ENCODE measurements at places on chromosomes 1 and 21.

- no peaks in the 10 kb centered on the region for H3K4me1 ChIP-seq
- H3K27me3 ChIP-seq: no peaks in the 10 kb centered on the region
- no peak overlapping the region for H3K27ac ChIP-seq
- H3K36me3 ChIP-seq: no peaks in the 10 kb centered on the region
- no peak for DNase-seq
- H3K4me3 ChIP-seq: no peak overlapping the region
Measured at GRCh38 chr1:201054091-201054543, 30.6 kb upstream of the KIF21B start.

DNA sequence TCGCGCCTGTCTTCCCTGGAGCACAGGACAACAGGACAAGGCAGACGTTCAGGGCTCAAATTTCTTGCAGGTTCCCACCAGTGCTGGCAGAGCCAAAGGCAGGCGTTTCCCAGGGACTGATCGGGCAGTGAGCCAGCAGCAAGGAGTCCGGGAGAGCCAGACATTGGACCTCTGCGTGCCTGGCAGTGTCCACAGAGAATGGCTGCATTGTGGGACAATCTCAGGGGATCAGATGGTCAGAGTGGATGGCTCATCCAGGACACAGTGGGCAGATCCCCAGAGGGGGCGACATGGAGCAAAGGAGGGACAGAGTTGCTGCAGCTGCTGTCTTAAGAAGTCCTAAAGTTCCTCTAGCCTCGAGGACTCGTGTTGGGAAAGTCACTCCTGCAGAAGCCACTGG, 4.6 kb downstream of the TMEM63A start:
- DNase-seq: no peak
- H3K27me3 ChIP-seq: no peaks in the 10 kb centered on the region
- no peak overlapping the region for H3K27ac ChIP-seq
- peaks cover 47% of the 10 kb centered on the region for H3K36me3 ChIP-seq
- H3K4me1 ChIP-seq: peaks cover 61% of the 10 kb centered on the region
- no peak overlapping the region for H3K4me3 ChIP-seq

DNA sequence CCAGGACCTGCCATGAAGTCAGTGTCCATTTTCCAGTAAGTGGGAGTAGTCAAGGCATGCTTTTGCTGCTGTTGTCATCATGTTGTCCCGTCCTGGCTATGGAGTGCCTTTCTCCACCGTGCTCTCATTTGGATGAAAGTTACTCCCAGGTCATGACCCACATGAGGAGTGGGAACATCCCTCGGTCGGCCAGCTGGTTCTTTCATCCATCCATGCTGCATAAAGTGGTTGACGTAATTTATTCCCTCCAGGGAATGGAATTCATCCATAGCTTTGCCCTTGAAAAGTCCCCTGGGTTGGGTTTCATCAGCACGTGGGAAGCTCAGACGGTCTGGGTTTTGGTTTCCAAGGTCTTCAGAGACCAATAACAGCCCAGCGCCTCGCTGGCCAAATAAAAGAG, 11.6 kb downstream of the PLA2G2A start:
- no peaks in the 10 kb centered on the region for H3K36me3 ChIP-seq
- H3K4me3 ChIP-seq: no peak overlapping the region
- no peak overlapping the region for H3K27ac ChIP-seq
- H3K4me1 ChIP-seq: no peaks in the 10 kb centered on the region
- no peak for DNase-seq

DNA sequence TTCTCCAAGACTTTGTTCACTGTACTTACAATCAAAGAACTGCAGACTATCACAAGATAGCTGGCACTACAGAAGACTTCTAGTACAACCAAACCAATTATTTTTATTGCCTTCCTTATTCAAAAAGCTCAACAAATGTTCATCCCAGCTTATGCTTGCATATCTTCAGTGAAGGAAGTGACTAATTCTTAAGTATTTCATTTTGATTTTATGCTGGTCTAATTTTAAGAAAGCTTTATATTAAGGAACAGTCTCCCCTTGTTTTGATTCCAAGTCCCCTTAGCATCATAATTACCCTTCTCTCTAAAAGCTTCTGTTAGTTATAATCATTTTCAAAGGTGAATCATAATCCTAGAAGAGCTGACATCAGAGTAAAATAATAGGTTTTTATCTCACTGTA, 132.9 kb downstream of the LRRIQ3 start:
- no peaks in the 10 kb centered on the region for H3K36me3 ChIP-seq
- H3K4me3 ChIP-seq: no peak overlapping the region
- H3K27me3 ChIP-seq: no peaks in the 10 kb centered on the region
- H3K4me1 ChIP-seq: no peaks in the 10 kb centered on the region

DNA sequence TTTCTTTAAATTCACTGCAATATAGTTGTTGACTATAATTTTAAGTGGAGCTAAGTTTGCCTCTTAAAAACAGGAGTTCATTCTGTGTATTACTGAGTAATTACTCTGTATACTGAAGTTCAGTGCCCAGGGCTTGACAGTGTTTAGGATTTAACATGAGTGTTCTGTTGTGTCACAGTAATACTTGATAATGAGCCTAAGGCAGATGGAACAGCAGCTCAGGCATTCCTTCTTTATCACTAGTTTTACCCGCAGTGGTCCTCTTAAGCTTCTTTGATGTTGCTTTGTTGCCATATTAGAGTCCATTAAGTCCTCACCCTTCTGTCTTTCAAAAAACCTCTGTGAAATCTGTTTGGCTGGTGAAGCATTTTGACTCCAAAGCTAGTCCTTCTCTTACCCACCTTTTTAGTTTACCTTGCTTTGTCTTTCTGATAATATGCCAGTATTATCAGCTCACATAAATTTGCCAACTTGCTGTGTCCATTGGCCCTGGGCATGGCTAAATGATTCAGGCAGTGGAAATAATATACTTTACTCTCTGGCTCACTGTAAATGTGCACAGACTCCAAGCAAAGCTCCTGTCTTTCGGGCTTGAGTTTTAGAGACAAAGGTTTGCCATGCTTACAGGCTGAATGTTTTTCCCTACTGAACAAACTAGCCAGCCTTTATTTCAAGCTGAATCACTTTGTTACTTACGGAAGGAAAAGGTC, 17.7 kb downstream of the HIPK1 start:
- no peaks in the 10 kb centered on the region for H3K27me3 ChIP-seq
- H3K4me1 ChIP-seq: peaks cover 82% of the 10 kb centered on the region
- H3K36me3 ChIP-seq: peaks cover 6% of the 10 kb centered on the region
- no peak overlapping the region for H3K27ac ChIP-seq
- DNase-seq: no peak

DNA sequence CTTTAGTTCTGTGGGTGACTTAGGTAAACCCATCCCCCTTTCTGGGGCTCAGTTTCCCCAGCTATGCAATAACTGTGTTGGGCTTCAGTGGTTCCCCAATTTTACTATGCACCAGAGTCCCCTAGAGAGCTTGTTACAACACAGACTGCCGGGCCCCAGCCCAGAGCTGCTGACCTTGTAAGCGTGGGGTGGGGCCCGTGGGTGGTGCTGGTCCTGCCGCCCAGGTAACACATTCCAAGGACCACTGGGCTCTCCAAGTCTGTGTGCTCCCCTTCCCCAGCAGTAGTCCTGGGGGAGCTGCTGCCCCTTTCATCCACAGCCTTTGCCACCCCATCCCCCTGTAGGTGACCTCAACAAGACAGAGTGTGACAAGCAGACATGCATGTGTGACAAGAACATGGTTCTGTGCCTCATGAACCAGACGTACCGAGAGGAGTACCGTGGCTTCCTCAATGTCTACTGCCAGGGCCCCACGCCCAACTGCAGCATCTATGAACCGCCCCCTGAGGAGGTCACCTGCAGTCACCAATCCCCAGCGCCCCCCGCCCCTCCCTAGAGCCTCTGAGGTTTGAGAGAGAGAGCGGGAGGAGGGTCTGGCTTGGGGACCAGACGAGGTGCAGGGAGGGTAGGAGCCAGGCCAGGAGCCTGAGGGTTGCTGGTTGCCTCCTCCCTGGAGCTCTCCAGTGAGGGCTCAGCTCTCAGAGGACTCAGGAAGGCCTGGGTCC, 8.9 kb downstream of the PLA2G2F start:
- no peak for DNase-seq
- H3K27ac ChIP-seq: no peak overlapping the region
- no peaks in the 10 kb centered on the region for H3K27me3 ChIP-seq
- H3K4me1 ChIP-seq: no peaks in the 10 kb centered on the region
- no peak overlapping the region for H3K4me3 ChIP-seq

DNA sequence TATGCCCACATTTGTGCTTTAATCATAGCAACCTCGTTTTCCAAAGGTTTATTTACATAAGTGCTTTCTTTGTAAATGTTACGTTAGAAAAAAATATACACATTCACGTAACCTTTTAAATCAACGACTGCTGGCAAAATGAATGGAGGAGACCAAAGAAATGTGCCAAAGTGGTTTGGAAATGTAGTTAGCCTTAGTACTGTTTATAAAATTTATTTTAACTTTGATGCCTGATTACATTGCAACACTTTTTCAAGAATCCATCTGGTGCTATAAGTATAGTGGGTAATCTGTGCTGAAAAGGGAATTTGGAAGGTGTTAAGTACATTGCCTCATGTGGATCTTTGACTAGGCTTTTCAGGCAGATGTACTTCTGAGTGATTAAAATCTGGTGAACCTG, 108.9 kb downstream of the IFI44 start:
- H3K4me3 ChIP-seq: no peak overlapping the region
- H3K36me3 ChIP-seq: no peaks in the 10 kb centered on the region
- no peak overlapping the region for H3K27ac ChIP-seq
- no peaks in the 10 kb centered on the region for H3K4me1 ChIP-seq

DNA sequence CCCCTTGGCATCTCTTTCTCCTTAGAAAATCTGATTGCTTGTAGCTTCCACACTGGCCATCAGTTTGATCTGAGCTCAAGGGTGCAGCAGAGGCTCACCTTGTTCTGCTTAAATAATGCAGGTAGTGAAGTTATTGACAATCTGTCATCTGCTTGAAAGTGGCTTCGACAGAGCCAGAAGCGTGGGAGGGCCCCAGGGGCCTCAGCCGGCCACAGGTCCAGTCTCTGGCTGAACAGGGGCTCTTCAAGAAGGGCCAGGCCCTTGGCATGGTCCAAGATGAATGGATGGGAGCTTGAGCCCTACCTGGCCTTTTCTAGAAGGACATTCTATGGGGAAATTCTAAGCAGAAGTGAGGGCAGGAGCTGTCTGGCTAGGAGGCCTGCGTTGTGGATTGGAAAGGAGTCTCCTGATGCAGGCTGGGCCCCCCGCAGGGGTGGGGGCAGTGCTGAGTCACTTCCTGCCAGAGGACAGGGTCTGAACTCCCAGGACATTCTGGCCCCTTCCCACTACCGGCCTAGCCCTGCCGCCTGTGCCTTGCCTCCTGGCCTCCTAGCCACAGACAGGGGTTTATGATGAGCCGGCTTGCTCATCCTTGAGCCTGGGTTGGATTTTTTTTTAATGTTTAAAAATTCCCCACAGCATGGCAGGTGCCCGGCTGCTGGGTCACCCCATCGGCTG, 162.3 kb upstream of the VAMP3 start:
- no peak overlapping the region for H3K4me3 ChIP-seq
- no peaks in the 10 kb centered on the region for H3K4me1 ChIP-seq
- peaks cover 6% of the 10 kb centered on the region for H3K27me3 ChIP-seq
- H3K27ac ChIP-seq: no peak overlapping the region
- DNase-seq: no peak
- H3K36me3 ChIP-seq: no peaks in the 10 kb centered on the region

- H3K4me1 ChIP-seq: no peaks in the 10 kb centered on the region
- no peak overlapping the region for H3K4me3 ChIP-seq
Measured at GRCh38 chr1:75134647-75135572, 722 bp downstream of the LHX8 start.

DNA sequence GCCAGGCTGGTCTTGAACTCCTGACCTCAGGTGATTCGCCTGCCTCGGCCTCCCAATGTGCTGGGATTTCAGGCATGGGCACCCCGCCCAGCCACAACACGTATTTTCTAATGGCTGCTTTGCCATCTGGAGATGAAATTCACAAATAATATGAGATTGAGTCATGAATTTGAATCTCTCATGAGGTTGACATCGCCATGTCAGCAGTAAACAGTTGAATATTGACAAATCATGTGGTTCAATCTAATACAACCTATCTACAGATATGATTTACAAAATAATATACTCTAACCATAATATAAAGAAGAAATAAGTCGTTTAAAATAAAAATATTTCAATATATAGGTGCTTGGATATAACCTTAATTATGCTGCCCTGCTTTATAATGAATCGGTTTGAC, 42.1 kb downstream of the MYOM3 start:
- H3K4me3 ChIP-seq: no peak overlapping the region
- no peaks in the 10 kb centered on the region for H3K4me1 ChIP-seq
- no peak for DNase-seq
- no peaks in the 10 kb centered on the region for H3K27me3 ChIP-seq
- no peak overlapping the region for H3K27ac ChIP-seq
- H3K36me3 ChIP-seq: no peaks in the 10 kb centered on the region

GRCh38 chr1:199837321-199837720, 190.2 kb upstream of the NR5A2 start:
- H3K4me3 ChIP-seq: no peak overlapping the region
- no peaks in the 10 kb centered on the region for H3K27me3 ChIP-seq
- no peaks in the 10 kb centered on the region for H3K4me1 ChIP-seq
- H3K27ac ChIP-seq: no peak overlapping the region

DNA sequence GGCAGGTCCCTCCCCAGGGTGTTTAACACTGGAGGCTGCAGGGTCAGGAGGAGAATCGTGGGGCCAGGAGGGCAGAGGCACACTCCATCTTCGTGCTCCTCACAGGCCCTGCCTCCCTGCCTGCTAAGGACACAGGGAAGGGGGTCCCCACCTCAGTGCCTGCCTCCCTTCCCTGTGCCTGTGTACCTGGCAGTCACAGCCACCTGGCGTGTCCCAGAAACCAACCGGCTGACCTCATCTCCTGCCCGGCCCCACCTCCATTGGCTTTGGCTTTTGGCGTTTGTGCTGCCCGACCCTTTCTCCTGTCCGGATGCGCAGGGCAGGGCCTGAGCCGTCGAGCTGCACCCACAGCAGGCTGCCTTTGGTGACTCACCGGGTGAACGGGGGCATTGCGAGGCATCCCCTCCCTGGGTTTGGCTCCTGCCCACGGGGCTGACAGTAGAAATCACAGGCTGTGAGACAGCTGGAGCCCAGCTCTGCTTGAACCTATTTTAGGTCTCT, 623 bp upstream of the BGLAP start:
- DNase-seq: no peak
- H3K27me3 ChIP-seq: no peaks in the 10 kb centered on the region
- H3K36me3 ChIP-seq: peaks cover 21% of the 10 kb centered on the region

DNA sequence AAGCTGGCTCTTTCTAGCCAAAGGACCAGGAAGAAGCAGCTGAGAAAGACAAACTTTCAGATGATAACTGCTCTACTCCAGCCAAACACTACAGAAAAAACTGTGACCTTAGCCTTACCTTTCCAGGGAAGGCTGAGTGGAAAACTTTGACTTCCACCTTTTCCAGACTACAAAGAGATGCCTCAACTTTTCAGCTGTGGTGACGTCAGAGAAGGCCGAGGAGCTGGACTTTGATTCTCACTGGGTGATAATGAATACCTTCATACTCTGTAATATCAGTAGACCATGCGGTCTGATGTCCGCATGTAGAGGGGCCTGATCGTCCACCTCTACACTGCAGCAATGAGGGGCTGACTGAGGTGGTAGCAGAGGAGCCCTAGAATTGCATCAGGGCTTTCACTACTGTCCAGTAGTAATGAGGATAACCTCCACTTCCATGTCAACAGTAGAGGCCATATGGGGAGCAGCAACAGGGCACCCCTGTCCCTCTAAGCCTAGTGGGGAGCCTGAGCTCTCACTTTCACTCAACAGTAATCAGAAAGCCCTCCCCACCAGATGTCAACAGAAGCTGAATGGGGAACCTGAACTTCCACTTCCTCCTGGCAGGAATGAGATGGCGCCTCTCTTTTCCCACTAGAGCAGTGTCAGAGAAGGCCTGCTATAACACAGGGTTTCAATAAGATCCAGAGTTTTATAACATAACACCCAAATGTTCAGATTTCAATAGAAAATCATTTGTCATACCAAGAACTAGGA, 28.4 kb upstream of the PADI1 start:
- peaks cover 3% of the 10 kb centered on the region for H3K27me3 ChIP-seq
- H3K36me3 ChIP-seq: no peaks in the 10 kb centered on the region
- H3K27ac ChIP-seq: no peak overlapping the region
- H3K4me1 ChIP-seq: peaks cover 10% of the 10 kb centered on the region
